GOT3 (cell line): ENCODE measurements at places on chromosomes 4 and X.

- DNase-seq = no peak
Measured at GRCh38 chr4:159006202-159006601, 96.7 kb upstream of the RAPGEF2 start.

- no peak for DNase-seq
Measured at GRCh38 chr4:80225595-80225994, 28.3 kb downstream of the PRDM8 start.

GRCh38 chr4:168667376-168667775 lies 170.5 kb downstream of the PALLD start:
- DNase-seq = no peak

GRCh38 chrX:120308959-120309872 lies 2.0 kb downstream of the TMEM255A start:
- no peak for DNase-seq

- no peak for DNase-seq
Measured at GRCh38 chr4:124061413-124061812, 651.1 kb downstream of the ANKRD50 start.

- DNase-seq = no peak
Measured at GRCh38 chrX:107429090-107429489, 20.4 kb upstream of the FRMPD3 start.

GRCh38 chrX:10602646-10603045 lies 17.7 kb downstream of the MID1 start:
- DNase-seq = no peak

DNA sequence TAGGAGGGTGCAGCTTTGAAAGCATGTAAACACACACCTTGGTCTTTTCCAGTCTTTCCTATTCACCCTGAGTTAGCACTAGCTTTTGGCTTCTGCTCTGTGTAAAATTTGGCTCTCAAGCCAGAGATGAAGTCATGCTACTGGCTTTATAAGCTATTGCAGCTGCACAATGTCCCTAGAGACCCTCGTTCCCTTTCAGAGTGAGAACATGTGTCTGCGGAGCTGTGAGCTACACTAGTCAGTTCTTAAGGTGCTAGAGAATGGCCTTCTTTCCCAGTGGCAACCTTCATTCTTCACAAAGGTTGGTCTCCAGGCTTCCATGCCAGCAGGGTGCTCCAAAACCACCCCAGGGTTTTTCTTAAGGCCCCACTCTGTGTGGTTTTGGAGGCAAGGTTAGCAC lies 199.1 kb downstream of the SPATA18 start:
- DNase-seq = no peak

DNA sequence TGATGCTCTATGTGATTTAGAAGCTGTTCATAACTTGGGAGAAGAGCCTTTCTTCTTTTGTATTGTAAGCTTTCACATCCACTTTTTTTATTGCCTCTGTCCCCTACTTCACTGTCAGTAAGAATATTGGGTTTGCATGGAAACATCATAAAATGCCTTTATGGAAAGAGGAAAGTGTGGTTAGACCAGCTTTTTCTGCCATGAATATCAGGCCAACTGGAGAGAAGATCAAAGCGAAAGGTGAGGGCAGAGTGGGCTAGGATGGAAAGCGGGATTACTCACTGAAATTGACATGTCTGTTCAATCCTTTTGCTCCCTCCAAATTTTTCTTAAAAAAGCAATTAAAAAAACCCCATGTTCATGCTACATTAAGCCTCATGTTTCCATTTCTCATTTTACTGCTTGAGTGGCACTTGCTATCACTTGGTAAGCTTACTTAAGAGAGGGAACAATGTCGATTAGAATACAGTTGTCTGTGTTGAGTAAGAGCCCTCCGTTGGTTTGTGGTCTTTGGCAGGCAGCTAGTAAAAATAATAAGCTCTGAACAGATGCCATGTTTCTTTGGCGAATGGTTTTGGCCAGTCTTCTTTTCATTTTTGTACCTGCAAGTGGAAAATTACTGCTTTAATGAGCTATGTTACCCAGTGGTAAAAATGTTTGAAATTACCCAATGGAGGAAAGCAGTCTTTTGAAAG lies 35.9 kb downstream of the SUPT20HL1 start:
- DNase-seq = peak; percentile 2

DNA sequence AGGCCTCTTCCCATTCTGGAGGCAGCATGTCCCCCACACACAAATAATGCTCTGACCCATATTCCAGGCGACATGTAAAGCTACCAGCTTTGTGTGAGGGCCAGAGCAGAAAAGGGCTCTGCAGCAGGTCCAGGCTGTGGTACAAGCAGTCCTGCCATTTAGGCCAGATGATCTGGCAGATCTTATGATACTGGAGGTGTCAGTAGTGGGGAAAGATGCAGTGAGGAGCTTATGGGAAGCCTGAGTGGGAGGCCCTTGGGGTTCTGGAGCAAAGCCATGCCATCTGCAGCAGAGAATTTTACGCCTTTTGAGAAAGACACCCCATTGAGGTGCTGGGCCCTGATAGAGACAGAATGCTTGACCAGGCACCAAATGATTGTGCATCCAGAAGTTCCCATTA lies 7.7 kb downstream of the SYN1 start:
- no peak for DNase-seq

GRCh38 chr4:44415251-44415650 lies 33.4 kb downstream of the KCTD8 start:
- DNase-seq = no peak

GRCh38 chr4:75823812-75824211 lies 78.4 kb downstream of the PPEF2 start:
- DNase-seq = no peak

DNA sequence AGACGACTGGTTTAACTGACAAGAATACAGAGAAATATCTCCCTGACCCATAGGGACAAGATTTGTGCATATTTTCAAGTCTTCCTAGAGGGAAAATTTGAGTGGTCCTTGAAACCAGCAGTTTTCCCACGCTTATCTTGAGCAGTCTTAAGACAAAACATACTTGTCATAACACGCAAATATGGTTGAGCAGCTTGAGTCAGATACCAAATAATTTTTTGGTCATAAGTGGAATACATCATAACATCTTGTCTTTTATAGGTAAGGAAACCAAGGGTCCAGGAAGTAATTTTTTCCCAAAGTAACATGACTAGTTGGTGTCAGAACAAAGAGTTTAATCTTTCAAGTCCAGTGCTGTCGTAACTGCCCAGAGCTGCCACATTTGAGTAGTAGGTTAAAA lies 50.5 kb downstream of the MOSPD2 start:
- no peak for DNase-seq

DNA sequence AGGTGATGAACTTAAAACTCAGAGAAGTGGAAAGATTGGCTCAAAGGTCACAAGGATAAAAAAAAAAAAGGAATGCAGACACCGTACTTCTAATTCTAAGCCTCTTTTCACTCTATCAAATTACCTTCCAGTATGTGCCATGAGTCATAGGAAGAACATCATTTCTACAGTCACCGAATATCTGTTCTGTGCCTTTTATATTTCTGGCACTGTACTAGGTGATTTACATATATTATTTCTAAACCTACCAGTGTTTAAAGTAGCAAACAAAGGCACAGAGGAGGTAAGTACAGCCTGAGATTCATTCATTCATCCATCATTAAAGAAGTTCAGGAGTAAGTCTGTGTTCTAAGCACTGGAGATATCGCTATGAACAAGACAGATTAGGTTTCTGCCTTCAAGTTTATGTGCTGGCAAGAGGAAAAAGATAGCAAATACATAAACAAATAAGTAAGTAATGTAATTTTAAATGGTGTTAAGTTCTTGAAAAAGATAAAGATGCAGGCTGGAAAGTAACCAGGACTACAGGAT lies 65.3 kb downstream of the PALLD start:
- no peak for DNase-seq
